SK-N-SH treated with all-trans-retinoic acid at 6 μM for 48 hours (cell line): ENCODE measurements at places on chromosomes 6 and 20.

GRCh38 chr6:15987569-15987968, 141.3 kb upstream of the MYLIP start:
- no peak for ATAC-seq

GRCh38 chr20:10857352-10858070, 183.7 kb upstream of the JAG1 start:
- ATAC-seq = peak; percentile 65

DNA sequence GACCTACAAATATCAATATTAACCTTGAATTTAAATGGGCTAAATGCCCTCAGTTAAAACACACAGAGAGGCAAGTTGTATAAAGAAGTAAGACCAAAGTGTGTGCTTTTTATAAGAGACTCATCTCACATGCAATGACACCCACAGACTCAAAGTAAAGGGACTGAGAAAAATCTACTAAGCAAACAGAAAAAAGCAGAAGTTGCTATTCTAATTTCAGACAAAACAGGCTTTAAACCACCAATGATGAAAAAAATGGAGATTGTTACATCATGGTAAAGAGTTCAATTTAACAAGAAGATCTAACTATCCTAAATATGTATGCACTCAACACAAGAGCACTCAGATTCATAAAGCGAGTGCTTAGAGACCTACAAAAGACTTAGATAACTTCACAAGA, 741.9 kb upstream of the MARCKS start:
- ATAC-seq = no peak

DNA sequence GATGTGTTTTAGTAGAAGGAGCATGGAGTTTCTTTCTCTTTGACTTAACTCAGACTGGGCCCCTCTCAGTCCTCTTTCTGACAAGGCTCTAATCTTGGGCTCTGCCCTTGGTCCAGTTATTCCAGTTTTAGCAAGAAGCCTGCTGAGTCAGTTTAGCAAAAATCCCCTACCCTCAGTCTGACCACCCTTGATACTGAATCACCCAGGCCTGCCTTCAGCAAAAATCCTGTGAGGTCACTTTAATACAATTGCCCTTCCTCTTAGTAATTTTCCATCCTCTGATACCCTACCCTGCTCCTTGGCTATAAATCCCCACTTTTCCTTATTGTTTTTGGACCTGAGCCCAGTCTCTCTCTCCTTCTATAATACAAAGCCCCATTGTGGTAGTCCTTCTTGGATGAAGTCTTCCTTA, 326.7 kb upstream of the NOX3 start:
- ATAC-seq = peak; percentile 89

GRCh38 chr6:124743420-124743819, 218.8 kb upstream of the RNF217 start:
- no peak for ATAC-seq

DNA sequence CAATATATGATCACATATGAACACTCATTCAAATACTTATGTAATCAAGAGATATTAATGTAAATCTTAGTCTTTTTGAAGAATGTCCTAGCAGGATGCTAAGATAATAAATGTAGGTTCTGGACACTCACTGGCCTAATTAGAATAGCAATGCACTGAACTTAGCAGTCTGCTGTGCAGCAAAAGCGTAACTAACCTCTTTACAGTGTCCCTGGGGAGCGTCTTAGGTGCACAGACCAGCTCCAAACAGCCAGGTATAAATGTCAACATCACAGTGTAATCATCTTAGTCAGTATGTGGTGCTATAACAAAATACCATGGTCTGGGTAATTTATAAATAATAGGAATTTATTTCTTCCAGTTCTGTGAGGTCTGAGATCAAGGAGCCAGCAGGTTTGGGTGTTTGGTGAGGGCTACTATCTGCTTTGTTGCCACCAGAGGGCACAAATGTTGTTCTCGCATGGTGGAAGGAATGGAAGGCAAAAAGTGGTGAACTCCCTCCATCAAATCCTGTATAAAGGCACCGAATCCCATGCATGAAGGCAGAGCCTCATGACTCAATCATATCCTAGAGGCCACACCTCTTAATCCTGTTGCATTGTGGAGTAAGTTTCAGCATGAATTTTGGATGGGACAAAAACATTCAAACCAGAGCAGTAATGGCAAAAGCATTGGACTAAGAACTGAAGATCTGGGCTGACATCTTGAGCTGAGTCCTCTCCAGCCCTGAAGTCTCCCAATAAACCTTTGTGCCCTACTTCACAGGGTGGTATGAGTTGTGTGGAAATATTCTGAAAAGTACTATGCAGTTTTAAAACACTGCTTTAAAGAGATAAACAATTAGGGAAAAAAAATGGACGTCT, 41.8 kb upstream of the FOXO3 start:
- peak; percentile 80 for ATAC-seq

GRCh38 chr6:36072681-36073080, 45.1 kb downstream of the MAPK14 start:
- no peak for ATAC-seq

- no peak for ATAC-seq
These were observed 127.1 kb downstream of the COL9A1 start for GRCh38 chr6:70175770-70176169.

- ATAC-seq = no peak
These were observed 9.3 kb downstream of the GFRA4 start for GRCh38 chr20:3653921-3654320.

GRCh38 chr6:156865019-156865629, 87.9 kb downstream of the ARID1B start:
- ATAC-seq = no peak

DNA sequence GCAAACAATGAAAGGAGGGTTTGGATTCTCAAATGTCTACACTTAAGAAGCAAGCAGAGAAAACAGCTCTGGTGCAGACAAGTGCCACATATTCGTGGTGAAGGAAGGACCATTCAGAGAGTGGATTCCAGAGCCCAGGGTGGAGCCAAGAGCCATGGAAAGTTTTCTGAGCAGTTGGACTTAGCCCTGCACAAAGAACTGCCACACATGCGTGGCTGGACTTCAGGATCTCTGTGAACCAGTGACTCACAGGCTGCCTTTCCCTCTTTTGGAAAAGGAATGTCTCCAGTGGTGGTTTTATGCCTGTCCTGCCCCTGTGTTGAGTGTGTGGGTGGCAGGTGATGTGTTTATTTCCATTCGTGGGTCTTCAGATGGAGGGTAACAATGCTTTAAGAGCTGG, 489.5 kb downstream of the CDH26 start:
- no peak for ATAC-seq

DNA sequence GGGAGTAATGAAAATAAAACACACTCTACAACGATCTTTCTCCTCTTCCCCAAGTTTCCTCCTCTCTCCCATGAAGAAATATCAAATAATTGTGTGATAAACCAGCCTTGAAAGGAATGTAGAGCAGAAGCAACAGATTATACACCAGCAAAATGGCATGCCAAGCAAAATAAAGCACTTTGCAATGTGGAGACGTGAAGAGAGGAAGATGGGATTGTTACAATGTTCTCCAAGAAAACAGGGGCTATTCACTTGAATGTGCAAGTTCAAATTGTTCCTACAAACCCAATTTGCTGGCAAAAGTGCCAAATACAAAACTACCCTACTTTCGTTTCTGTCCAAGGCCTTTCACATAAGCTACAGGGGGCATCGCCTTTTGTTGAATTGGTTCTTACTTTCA, 185.1 kb downstream of the PDE7B start:
- no peak for ATAC-seq

DNA sequence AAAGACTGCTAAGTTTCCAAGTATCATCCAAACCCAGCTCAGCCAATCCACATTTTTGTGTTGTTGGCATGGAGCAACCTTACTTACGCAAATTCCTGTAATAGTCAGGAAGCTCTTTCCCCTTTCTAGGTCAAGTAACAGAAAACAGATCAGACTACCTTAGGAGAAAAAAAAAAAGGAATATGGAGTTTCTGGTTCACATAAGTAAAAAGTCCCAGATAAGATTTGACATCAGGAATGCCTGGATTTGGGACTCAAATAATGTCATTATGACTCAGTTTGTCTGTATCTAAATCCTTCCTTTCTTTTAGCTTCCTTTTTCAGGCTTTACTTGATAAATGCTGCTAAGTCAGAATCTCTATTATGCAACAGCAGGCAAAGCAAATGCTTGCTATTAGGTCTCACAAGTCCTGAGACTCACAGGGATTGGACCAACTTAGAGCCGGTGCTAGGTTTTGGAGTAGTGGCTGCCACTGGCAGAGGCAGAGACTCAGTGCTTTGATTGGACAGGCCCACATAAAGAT, 44.5 kb downstream of the NCOA7 start:
- peak; percentile 92 for ATAC-seq

GRCh38 chr20:3871550-3872265, 17.5 kb upstream of the PANK2 start:
- peak; percentile 7; the same call in 1 of the 3 replicates for ATAC-seq

DNA sequence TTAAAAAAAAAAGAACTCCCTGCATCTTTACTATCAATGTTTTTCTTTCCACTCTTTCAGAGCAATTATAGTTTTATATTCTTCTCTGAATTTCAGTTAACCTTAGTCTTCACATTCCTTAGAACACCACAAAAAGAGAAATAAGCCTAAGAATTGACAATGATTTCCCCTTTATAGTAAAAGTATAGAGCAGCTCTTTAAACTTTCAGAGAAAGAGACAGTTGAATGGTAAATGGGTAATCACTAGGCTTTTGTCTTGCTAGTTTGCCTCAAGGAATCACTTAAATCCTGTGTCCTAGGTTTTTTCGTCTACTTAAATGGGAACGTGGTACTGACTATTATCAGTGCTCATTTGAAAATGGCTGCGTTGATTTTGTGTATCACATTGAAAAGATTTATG, 31.8 kb downstream of the SLX4IP start:
- no peak for ATAC-seq

DNA sequence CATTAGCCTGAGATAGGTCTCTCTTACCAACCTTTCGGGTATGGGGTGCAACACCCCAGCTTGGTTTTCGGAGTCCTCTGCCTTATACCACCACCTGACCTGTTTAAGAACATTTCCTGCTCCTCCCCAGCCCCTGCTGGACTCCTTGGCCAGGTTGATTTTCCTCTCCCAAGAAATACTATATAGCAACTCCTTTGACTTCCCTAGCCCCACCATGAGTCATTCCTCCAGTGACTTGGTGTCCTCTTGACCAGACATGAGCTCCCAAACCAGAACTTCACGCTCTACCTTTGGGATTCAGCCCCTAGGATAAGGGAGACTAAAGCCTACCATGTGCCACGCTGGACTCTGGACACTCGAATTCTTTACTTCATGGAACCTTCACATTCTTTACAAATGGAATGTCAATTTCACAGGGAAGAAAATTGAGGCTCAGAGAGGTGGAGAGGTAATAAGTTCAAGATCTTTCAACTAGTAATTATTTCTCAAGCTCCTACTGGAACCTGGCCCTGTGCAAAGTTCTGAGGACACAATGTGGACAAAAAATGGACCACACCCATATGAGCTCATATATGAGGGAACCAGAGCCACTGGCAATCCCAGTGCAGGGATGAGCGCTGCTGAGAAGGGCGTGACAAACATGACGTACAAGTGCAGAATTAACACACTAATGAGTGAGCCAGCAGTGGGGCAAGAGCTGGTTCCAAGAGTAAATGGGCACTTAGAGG, 48.2 kb downstream of the SIRPA start:
- ATAC-seq = no peak

GRCh38 chr20:2118783-2119182, 17.2 kb downstream of the STK35 start:
- no peak for ATAC-seq

DNA sequence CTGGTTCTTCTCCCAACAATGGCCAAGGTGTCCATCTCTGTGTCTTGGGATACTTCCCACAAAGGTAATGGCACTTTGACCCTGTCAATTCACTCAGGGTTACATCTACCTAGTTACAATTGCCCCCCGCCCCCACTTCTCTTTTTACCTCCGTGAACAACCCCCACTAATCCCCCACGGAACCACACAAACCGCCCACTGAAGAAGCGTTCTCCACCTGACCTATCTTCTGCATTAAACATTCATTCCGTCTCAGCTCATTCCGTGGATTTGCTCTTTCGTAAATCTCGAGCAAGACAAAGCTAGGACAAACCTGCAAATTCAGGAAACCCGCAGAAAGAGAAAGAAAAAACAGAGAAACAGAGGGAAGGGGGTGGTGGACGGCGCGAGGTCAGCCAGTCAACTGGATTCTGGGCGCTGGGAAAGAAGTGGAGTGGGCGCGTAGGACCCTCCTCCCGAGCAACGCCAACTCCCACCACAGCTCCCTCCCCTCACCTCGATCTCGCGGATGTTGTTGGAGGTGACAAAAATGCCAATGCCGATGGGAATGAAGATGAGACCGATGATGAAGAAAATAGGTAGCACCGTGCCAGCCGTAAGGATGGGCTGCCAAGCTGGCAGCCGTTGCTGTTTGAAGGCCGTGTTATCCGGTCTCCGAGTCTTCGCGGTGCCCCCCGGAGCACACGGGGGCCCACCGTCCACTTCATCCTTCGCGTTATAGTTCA, 523 bp downstream of the TMEM30A start:
- ATAC-seq = peak; percentile 58

GRCh38 chr6:170058878-170059485, 231.9 kb downstream of the DLL1 start:
- no peak for ATAC-seq

DNA sequence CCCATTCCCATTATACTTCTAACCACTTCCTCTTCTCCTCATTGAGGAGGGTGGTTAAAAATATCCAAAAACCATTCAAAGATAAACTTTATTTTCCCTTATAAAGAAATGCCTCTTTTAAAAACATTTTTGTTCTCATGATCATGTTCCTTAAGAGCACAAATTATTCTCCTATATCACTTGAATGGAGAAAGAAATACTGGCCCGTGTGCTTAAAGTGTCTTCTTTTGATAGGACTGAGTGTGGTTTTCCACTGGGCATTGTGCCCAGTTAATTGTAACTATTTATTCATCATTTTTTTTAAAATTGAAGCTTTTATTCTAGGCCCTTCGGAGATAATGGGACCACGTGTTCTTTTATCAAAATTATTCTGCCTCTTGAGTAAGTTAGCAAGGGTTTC, 871.5 kb downstream of the QKI start:
- ATAC-seq = no peak

- peak; percentile 63 for ATAC-seq
These were observed 34.8 kb upstream of the JAG1 start for GRCh38 chr20:10708351-10709185.

DNA sequence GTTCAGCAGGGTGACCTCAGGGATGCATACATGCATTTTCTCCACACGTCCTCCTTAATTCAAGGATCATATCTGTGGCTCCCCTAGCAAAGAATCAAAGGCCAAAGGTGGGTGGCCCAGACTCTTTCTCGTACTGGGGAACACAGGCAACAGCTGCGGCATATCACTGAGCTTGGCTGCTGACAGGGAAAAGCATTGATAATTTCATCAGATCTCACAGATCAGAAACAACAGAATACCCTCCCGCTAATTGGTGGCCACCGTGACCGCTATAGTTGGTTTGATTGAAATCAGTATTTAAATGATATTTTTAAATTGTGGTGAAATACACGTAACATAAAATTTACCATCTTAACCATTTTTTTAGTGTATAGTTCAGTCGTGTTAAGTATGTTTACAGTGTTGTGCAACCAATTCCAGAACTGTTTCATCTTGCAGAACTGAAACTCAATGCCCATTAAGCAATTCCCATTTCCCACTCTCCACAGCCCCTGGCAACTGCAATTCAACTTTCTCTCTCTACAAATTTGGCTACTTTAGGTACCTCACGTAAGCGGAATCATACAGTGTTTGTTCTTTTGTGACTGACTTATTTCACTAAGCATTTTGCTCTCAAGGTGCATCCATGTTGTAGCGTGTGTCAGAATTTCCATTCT, 74.7 kb upstream of the TMEM170B start:
- ATAC-seq = no peak

- no peak for ATAC-seq
These were observed 102.8 kb downstream of the DACT2 start for GRCh38 chr6:168216751-168217191.
